ENCODE measurements at places on chromosomes 4 and X.

- DNase-seq, result no peak
Measured at GRCh38 chr4:73343432-73343831, 60.7 kb upstream of the ALB start.

- no peak for DNase-seq
Measured at GRCh38 chr4:8870647-8871416, 807 bp downstream of the HMX1 start.

DNA sequence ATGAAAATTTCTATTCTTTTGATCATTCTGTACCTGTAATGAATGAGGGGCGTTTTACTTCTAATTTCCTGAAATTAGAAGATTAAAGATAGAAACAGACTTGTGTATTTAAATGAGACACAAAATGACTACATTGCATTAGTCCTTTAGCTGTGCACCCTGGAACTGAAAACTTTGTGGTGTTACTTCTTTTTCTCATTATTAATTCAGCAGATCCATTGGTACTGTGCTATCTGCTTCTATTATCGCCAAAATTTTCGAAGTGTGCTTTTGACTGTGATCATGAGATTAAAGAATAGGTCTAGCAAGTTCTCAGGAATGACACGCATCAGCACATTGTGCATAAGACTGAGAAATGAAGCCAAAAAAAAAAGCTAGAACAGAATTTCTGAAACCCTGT is 1938.9 kb upstream of the TENM3 start:
- no peak for DNase-seq

GRCh38 chr4:149500806-149501205 is 314.8 kb downstream of the IQCM start:
- no peak for DNase-seq

DNA sequence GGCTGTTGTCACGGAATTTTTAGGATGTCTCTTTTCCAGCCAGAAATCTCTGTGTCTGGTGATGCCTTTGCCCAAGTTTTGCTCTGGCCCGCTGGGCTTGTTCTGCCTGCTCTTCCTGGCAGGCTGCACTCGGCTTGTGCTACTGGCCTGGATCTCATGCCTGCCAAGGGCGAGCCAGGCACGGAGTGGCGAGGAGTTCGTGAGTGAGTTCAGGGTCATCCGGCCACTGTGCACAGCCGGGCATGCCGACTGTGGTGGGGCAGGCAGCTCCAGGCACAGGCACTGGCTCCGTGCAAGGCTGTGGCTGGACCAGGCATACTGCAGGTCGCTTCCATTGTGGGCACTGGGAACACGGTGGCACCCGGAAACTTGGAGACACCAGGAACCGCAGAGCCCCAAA is 129.1 kb downstream of the ARHGAP10 start:
- DNase-seq, result no peak

DNA sequence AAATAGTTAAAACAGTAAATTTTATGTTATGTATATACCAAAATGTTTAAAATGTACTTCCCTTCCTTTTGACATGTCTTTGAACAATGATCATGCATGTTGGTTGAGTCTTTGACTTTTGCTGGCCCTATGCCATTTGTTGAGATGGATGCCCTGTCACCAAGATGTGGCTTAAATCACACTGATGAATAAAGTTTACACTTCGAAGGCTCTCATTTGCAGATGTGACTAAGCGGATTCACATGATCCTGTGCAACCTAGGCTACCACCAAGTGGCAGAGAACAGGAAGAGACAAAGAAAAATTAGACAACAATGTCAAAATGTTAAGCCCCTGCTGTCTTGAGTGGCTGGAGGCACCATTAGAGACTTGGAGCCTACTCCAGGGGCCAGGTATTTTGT is 139.9 kb downstream of the RAB28 start:
- DNase-seq, result no peak

GRCh38 chr4:188078116-188078515 is 31.3 kb downstream of the TRIML2 start:
- DNase-seq, result no peak

DNA sequence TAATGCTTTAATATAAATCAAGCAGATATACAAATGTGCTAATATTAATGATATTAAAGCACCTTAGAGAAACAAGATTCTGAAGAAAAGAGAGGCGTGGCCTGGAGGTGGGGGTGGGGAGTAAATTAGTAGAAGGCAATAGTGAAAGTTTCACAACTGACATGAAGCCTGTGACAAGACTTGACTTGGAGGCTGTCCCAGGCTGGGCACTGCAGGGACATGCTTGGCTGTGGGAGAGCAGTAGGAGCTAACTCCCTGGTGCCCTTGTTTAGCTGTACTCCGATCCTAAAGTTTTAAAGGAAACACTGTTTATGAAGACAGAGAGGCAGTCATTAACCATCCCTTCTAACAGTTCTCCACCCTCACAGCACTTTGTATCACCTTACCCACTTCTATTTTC is 239.0 kb upstream of the MAB21L2 start:
- no peak for DNase-seq
